ENCODE measurements at places on chromosomes 12 and 14.

- DNase-seq = no peak
Measured at GRCh38 chr12:11576104-11576503, 73.4 kb upstream of the ETV6 start.

DNA sequence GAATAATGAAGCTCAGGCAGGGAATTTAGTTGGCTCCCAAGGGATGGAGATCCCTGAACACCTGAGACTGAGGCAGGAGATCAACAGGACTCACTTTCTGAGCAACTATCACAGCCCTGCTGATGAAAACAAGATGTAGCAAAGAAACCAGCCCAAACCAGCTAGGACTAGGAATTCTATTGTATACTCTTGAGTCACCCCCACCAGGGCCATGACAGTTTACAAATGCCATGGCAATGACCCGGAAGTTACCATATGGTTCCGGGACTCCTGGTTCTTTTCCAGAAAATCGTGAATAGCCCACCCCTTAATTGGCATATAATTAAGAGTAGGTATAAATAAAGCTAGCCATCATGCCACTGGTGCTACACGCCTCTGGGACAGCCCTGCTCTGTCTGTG lies 46.0 kb upstream of the OASL start:
- no peak for DNase-seq

DNA sequence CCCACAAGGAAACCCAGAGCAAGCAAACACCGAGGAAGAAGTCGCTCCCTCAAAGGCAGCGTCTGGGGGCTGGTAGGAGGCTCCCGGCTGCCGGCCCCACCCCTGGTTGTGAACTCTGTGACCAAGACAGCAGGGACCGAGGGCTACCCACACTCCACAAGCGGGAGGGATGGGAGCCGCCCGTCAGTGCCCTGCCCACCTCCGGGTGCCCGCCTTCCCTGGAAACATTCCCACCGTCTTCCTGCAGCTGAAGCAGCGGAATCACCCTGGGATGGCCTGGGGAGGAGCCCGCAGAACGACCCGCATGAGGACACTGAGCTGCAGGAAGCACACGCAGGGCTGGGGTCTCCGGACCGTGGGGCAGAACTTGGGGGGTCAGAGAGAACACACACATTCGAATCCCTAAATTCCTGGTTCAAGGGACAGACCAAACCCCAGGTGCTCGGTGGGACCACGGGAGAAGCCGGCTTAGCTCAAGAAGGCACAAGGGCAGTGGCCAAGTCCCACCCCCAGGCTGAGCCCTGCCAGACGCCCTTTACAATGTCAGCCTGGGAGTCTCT lies 33.5 kb upstream of the C14orf180 start:
- DNase-seq = no peak

- DNase-seq = no peak
Measured at GRCh38 chr12:124464062-124464461, 103.3 kb downstream of the NCOR2 start.

DNA sequence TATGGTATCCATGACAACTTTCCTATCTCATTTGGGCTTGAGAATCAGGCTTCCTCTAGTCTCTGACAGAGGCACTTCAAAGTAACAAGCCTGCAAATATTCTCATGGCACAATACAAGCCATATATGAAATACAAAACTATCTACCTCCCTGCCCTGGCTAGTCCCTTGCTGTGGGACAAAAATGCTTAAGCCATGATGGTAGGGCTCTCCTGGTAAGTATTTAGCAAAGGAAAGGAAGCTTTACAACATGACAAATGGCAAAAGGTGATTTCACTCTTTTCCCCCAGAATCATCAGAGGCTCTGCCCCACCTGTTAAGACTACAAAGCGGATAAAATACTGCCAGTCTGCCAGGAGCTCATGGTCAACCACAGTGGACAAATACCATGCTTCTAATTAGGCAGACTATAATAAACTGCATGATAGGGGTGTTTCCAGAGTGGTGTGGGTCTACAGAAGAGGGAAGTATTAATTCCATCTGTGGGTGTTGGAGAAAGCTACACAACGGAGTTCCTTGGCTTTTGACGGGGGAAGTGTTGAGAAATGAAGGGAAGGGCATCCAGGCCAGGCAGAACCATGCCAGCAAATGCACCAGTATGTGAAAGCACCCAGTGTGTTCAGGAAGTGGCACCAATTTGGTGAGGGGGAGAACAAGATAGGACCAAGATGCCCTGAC lies 92.9 kb downstream of the SPTSSA start:
- DNase-seq = no peak

DNA sequence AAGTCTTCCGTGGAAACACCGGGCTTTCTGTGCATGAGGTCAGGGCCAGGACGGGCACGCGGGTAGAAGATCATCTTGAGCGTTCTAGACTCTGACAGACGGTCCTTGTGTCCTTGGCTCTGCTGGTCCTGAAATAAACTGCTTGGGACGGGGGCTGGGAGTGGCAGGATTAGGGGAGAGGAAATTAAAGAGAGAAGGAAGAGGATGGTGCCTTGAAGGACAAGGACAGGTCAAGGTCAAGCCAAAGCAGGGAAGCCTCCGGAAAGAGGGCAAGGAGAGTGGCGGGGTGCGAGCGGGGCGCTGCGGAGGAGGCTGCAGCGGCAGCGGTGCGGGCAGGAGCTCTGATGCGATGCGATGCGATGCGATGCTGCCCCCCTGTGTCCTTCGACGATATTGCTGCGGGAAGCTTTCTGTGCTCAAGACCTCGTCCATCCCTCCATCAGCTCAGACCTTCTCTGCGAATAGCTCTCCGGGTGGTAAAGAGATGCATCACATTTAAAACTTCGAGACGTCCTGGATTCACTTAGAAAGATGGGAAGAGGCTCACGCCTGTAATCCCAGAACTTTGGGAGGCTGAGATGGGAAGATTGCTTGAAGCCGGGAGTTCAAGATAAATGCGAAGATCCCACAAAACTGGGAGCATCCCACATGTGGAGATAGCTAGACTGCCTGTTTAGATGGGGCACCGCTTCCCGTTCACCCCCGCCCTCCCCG lies 110.1 kb upstream of the TMEM132D start:
- DNase-seq = no peak
